ENCODE measurements at places on chromosomes 7 and 10.

GRCh38 chr10:11193001-11193551 is 175.4 kb downstream of the CELF2 start:
- no peak for DNase-seq

- DNase-seq = no peak
Measured at GRCh38 chr7:115356139-115356746, 434.3 kb downstream of the MDFIC start.

DNA sequence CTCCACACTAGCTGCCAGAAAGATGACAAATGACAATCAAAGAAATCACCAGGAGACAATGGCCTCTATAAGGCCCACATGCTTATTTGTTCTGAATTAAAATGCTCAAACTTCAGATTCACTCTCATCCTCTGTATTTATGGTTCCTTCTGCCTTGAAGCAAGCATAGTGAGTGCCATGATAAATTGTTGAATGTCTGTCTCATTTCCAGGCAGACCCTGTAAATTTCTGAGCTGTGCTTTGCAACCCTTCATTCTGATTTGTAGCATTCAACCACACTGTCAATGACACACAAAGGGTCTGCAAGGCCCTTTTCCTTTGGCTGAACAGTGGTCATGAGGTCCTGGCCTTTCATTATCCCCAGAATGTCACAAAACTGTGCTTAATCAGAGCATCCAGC is 506.6 kb upstream of the GHITM start:
- no peak for DNase-seq

DNA sequence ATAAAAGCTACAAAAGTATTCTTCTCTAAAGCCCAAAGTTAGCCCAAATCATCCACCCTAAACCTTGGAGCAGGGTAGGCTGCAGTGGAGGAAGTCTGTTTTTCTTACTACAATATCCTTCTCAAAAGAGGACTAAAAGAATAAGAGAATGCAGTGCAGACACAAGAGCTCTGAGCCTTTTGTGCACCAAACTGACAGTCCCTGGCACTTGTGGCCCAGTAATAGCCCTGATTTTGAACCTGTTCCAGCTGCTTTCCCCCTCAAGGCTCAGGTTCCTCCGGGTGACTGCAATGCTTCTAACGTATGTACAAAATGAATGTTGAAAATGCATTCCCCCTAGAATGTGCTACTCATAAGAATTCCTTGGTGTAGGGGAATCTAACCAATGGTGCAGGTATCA is 154.4 kb downstream of the JAZF1 start:
- no peak for DNase-seq

DNA sequence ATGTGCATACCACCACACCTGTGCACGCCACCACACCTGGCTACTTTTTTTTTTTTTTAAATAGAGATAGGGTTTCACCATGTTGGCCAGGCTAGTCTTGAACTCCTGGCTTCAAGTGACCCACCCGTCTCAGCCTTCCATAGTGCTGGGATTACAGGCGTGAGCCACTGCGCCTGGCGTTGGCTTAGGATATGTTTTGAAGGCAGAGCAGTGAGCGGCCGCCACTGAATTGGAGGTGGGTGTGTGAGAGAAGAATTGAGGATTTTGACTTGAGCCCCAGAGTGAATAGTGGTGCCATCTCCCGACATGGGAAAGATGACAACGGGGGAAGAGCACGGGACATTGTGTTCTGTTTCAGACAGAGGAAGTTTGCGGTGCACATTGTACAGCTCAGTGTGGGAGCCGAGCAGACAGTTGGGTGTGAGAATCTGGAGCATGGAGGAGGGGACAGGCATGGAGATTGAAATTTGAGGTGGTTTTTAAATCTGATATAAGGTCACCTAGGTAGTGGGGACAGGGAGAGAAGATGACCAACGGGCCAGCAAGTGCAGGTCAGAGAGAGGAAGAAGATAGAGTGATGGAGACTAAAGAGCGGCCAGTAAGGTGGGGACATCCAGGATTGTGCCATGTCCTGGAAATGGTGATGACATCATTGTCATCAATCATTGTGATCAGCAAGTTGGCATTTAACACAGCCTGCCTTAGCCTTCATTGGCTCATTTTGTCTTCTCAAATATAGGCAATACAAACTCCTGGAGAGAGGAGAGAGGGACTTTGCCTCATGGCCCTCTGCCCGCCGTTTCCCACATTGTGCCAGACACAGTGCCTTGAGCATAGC is 35.8 kb downstream of the VWA2 start:
- DNase-seq = no peak

- no peak for DNase-seq
Measured at GRCh38 chr7:3106361-3106826, 62.7 kb upstream of the CARD11 start.

GRCh38 chr10:106111246-106111645 is 1053.3 kb downstream of the SORCS1 start:
- no peak for DNase-seq

- no peak for DNase-seq
Measured at GRCh38 chr10:78559661-78560340, 509.0 kb upstream of the ZMIZ1 start.

GRCh38 chr10:71964098-71964742 is at the start of gene CHST3:
Gene CHST3 (plus strand): TSS chr10:71964395. CDS start chr10:72005843, 41,448 bp downstream.
- no peak for DNase-seq

DNA sequence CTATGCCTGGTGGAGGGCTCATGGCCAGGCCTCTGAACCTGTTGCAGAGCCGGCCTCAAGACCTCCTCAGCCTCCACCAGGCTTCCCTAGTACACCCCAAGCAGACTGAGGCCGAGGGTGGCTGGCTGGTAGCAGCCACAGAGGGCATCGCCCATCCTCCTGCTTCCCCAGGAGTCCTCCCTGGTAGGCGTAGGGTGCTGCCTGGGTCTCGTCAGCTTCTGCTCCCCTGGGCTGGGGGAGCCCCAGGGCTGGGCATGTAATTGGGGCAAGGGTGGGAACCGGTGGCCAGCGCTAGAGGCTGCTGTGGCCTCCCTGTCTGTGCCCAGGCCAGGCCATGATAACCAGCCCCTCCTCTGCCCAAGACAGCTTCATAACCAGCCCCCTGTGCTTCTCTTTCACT is 32.6 kb downstream of the TBATA start:
- DNase-seq = no peak

DNA sequence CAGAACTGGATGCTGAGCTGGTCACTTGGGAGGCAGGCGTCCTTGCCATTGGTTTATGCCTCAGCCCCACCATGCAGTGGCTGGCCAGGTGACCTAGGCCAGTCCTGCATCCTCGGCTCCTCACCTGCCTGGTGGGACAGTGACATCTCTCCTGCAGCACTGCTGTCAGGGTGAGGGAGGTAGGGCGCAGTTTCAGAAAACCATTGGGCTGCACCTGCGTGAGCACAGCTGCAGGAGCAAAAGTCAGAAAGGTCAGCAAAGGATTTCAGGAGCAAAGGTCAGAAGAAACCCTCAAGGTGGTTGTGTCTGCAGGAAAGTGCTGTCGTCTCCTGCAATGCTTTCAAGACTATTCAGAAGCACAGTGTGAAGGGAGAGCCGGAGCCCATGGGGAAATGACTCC is 48.1 kb downstream of the EGFR start:
- no peak for DNase-seq

GRCh38 chr7:128954830-128955802 is 17.4 kb downstream of the IRF5 start:
- DNase-seq = no peak

DNA sequence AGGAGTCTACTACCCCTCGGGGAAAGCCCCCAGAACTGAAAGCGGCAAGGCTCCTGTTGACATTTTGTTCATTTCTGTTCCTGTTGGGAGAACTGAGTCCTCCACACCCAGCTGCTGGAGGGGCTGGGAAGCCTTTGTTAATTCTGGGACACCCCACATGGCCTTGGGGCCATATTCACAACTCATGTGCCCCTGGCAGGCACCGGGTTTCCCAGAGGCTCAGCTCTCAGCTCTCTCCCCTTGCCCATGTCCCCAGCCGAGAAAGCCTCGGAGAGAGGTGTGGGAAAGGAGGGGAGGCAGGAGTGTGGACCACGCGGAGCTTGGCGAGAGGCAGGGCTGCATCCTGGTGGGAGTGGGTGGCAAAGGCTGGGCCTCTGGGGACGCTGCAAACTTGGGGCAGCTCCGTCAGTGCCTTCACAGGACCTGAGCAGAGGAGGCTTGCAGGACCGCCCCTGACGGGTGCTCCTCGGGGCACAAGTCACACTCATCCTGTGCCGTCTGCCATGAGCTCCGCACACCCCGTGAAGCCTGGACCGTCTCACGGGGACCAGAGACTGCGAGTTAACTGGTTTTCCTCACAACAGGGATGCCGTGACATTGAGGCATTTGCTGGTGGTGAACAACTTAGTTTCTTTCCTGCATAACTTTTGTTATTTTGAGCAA is 140.9 kb downstream of the DNAJB6 start:
- no peak for DNase-seq

- DNase-seq = no peak
Measured at GRCh38 chr10:33120700-33121099, 162.7 kb upstream of the ITGB1 start.

DNA sequence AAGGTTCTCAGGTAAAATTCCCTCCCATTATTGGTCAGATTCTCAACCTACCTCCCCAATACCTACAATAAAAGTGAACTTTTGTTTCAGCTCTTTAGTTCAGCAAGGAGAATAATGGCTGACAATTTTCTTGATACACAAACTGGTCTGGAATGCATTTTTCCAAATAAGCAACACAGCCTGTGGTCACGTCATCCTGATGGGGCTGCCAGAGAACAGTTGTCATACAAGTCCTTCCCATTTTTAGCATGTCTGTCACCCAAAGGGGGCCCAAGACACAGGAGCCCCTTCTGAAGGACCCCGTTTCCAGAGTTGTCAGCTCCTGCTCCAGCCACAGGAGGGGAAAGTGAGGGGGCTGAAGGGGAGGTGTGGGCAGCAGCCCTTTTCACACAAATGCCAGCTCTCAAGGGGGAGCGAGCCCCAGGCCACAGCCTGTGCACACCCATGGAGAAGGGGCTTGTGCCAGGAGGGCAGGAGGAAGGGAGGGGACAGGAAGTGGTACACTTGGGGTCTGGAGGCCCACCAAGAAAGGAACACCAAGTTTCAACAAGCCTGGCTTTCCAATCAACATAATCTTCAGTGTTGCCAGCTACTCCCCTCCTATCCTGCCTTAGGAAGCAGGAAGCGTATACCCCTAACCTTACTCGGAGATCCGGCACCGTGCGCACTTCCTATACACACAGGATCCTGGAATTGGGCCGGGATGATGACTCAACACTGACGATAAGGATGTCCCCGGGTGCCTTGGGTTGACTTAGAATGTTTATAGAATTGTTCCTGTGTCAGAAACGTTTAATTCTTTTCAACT is 43.4 kb upstream of the PDLIM1 start:
- no peak for DNase-seq

DNA sequence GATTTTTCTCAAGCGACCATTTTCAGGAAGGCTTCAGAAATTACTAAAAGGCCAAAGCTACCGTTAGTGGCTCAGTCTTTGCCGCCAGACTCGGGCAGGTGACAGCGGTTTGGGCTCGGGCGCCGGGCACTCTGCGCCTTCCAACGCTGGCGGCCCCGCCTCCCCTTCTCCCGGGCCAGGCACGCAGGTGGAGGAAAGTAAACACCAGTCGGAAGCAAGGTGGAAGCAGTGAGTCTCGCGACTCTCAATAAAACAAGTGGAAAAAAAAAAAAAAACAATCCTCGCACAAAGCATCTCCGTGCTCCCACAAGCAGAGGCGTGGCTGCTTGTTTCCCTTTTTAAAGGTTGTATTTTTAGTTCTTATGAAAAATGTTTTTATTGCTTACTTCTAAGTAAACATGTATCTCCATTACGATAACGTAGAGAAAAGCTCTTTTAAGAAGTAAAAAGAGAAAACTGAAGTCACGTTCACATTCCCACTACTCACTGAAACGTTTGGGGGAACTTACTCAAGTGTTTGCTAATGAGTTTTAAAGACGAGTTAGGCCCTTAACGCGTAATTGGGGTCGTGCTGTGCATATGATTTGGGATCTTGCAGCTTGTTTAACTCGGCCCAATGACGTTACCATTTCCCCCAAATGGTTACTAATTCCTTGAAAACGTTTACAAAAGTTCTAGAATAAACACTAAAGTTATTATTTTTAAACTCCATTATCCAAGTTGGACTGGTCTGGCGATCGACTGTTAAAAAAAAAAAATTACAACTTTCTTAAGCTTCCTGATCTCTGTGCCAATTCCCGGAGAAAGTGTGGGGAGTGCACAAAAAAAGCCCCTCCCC is 864 bp downstream of the CDCA7L start:
- DNase-seq = no peak

DNA sequence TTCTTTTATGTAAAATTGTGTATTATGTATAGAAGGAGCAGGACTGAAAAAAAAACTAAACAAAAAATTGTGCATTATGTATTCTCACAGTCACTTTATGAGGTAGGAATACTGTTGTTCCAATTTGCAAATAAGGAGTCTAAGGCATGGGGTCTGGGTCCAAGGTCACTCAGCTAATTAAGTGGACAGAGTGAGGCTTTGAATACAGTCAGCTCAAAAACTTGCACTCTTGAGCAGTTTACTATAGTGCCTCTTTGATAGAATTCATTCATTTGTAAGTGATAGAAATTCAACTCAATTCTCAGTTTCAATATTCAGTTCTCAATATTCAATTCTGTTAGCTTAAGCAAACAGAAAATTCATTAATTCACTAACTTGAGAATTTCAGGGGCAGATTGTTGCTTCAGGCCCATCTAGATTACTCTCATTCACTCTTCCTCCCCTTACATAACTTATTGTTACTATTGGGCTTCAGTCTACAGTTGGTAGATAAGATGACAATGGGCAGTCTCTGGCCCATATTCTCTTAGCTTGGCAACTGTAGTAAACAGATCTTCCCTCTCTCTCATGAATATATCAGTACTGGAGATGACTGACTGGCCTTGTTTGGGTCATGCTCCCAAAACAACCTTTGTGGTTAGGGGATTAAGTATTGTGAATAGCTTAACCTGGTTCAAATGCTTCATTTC is 86.6 kb downstream of the BTAF1 start:
- no peak for DNase-seq

DNA sequence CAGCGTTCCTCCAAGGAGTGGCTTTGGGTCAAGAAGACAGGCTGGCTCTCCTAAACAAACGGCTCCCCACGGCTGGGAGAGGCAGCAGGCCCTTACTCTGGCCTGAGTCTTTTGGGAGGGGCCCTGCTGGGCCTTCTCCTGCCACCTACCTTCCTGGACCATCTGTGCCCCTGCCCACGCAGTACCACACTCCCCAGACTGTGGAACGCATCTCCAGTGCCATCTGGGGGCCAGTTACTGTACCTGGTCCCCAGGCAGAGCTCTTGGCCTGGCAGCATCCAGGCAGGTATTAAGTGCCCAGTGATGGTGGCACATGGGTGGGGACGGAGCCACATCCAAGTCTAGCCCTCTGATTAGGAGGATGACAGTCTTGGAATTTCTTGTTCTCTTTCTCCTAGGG is 14.4 kb downstream of the ALKBH4 start:
- no peak for DNase-seq

GRCh38 chr10:99551158-99551557 is 18.4 kb downstream of the NKX2-3 start:
- DNase-seq = no peak

- peak; percentile 22 for DNase-seq
Measured at GRCh38 chr7:86972072-86972471, 87.4 kb downstream of the ELAPOR2 start.

DNA sequence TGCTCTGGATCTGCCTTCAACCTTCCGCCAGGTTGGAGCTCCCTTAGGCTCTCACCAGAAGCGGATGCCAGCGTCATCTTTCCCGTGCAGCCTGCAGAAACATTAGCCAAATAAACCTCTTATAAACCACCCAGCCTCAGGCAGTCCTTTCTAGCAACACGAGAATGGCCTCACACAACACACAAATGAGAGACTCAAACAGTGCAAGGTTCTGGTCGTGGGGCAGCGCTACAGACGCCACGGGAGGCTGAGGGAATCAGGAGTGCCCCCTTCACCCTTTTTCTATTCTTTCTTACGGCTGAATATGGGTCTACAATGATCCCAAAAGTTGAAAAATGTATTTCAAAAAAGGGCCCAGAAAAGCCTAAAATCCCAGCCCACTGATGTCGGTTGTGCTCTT is 96.4 kb downstream of the FOXL3 start:
- no peak for DNase-seq

Data from iPS DF 6.9 (cell line).